COR-L47 (cell line): ENCODE measurements at places on chromosomes 3 and 15.

GRCh38 chr3:23820888-23821287 lies 15.1 kb downstream of the UBE2E1 start:
- DNase-seq = no peak

- DNase-seq = no peak
Observed at GRCh38 chr3:47912006-47912504, 104.2 kb downstream of the MAP4 start.

- DNase-seq = no peak
Observed at GRCh38 chr3:18557216-18557615, 132.1 kb upstream of the SATB1 start.

GRCh38 chr15:81071705-81072104 lies 62.4 kb upstream of the CFAP161 start:
- DNase-seq = no peak

GRCh38 chr15:70274255-70274880 lies 176.7 kb upstream of the TLE3 start:
- no peak for DNase-seq

DNA sequence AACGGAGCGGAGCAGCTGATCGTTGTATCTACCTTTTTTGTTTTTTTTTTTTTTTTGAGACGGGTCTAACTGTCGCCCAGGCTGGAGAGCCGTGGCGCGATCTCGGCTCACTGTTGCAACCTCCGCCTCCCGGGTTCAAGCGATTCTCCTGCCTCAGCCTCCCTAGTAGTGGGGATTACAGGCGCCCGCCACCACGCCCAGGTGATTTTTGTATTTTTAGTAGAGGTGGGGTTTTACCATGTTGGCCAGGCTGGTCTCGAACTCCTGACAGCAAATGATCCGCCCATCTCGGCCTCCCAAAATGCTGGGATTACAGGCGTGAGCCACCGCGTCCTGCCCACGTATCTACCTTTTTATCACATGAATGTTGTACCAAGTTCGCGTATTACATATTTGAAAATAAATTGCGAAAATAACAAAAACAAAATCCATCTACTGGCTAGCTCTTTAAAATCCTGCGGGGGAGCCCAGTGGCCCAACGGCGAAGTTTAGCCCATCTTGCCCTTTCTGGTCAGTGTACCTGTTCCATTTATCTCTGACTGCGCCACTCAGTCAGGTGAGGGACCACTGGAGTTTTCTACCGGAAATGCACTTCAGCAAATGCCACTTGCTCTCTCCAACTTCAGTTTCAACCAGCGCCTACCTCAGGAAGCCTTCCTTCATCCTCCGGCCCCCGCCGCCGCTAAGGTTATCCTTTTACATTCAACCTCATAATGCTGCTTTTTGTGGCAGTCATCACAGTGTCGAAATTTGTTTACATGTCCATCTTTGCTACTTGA lies 1.2 kb upstream of the EIF3J start:
- DNase-seq = peak; percentile 31

DNA sequence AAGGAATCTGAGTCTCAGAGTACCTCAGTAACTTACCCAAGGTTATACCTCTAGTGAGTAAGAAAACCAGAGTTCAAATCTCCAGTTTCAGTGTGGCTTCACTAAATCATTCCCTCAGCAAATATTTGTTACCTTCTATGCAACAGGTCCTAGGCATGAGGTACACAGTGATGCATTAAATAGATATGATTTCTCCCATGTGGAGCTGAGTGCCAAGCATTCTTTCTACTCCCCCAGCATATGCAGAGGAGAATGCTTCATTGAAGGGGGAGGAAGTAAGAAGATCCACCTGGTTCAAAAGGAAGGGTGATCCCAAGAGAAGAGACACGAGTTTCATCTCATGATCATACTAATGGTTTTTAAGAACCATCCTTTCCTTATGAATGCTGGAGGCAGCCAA lies 6.8 kb upstream of the MTHFS start:
- DNase-seq = no peak

DNA sequence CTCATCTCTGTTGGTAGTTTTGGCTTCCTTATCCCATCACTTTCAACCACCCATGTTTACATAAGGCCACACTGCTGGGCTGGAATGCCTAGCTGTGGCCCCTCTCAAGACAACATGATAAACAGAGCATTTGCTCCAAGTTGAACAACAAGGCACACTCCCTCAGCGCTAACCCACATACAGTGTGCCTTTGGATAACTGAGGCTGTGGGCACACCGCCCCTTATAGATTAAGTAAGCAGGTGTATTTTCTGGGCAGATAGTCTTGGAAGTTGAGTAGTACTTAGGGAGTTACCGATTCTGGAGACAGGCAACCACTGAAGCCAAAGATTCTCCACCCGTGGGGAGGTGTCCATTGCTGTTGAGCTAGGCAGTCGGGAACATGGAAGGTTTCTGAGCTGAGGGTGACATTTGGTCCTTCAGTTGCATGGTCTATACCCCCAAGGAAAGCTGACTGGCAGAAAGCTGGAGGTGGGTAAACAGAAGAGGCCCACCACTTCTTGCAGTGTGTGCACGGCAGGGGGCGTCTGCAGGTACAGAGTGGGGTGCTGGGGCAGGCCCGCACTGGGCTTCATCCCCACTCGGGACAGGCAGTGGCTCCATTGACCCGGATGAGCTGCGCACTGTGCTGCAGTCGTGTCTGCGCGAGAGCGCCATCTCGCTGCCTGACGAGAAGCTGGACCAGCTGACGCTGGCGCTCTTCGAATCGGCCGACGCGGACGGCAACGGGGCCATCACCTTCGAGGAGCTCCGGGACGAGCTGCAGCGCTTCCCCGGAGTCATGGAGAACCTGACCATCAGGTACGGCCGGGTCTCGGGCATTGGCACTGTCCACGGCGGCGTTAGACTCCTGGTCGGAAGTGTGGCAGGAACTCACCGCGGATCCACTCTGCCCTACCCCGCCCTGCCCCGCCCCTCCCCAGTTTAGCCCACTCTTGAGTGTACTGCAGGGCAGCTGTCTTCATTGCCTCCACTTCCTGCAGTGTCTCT lies 16.8 kb downstream of the NOX5 start:
- no peak for DNase-seq

GRCh38 chr3:65732051-65732935 lies 306.4 kb downstream of the MAGI1 start:
- no peak for DNase-seq
